ENCODE measurements at places on chromosomes 4 and X.

DNA sequence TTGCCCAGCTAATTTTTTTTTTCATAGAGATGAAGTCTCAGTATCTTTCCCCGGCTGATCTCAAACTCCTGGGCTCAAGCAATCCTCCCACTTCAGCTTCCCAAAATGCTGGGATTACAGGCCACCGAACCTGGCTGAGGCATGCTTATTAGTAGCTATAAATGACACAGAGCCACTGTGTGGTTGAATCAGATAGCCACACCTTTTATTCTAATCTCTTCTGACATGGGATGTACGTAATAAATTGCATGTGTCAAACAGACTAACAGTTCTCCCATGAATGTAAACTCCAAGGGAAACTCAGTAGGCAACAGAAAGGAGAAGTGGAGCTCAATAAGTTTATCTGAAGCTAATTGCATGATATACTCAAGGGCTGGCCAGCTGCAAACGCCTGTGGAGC lies 139.8 kb upstream of the VCX3A start:
- DNase-seq: no peak
- H3K36me3 ChIP-seq: no peaks in the 10 kb centered on the region
- H3K4me3 ChIP-seq: no peak overlapping the region
- H3K27ac ChIP-seq: no peak overlapping the region

- H3K4me1 ChIP-seq: no peaks in the 10 kb centered on the region
- no peak overlapping the region for H3K4me3 ChIP-seq
- H3K36me3 ChIP-seq: no peaks in the 10 kb centered on the region
- H3K27me3 ChIP-seq: peaks cover 9% of the 10 kb centered on the region
- no peak for DNase-seq
Measured at GRCh38 chr4:185608185-185608584, 72.9 kb upstream of the PDLIM3 start.

DNA sequence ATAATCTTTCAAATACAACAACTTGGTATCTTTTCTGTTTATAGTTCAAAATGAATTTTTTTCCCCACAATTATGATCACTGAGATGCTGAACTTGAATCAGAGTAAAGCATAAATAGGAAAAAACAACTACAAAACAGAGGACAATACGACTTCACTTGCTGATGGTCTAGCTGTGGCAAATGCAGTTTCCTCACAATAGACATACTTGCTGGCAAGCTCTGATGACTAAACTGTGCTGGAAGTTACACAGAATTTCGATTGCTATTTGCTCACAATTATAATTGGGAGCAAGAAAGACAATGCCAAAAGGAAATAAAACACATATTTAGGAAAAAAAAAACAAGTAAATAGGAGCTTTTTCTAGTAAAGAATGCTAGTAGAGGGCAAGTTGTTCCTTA lies 14.7 kb downstream of the VEGFC start:
- no peak overlapping the region for H3K4me3 ChIP-seq
- H3K4me1 ChIP-seq: no peaks in the 10 kb centered on the region
- no peak for DNase-seq

- H3K4me1 ChIP-seq: peaks cover 15% of the 10 kb centered on the region
- no peak overlapping the region for H3K4me3 ChIP-seq
- no peak overlapping the region for H3K27ac ChIP-seq
- DNase-seq: no peak
- H3K36me3 ChIP-seq: no peaks in the 10 kb centered on the region
Measured at GRCh38 chr4:118340109-118340508, 12.7 kb downstream of the PRSS12 start.

GRCh38 chr4:164955107-164955805 lies 22.2 kb downstream of the TRIM61 start:
- H3K27ac ChIP-seq: peak overlapping the region; percentile 37
- peaks cover 24% of the 10 kb centered on the region for H3K27me3 ChIP-seq
- peaks cover 31% of the 10 kb centered on the region for H3K4me1 ChIP-seq
- peak overlapping the region; percentile 48 for H3K4me3 ChIP-seq
- H3K36me3 ChIP-seq: peaks cover 7% of the 10 kb centered on the region
- no peak for DNase-seq

GRCh38 chr4:121360495-121360894 lies 20.3 kb downstream of the QRFPR start:
- H3K27ac ChIP-seq: no peak overlapping the region
- no peak overlapping the region for H3K4me3 ChIP-seq
- no peaks in the 10 kb centered on the region for H3K36me3 ChIP-seq
- DNase-seq: no peak

DNA sequence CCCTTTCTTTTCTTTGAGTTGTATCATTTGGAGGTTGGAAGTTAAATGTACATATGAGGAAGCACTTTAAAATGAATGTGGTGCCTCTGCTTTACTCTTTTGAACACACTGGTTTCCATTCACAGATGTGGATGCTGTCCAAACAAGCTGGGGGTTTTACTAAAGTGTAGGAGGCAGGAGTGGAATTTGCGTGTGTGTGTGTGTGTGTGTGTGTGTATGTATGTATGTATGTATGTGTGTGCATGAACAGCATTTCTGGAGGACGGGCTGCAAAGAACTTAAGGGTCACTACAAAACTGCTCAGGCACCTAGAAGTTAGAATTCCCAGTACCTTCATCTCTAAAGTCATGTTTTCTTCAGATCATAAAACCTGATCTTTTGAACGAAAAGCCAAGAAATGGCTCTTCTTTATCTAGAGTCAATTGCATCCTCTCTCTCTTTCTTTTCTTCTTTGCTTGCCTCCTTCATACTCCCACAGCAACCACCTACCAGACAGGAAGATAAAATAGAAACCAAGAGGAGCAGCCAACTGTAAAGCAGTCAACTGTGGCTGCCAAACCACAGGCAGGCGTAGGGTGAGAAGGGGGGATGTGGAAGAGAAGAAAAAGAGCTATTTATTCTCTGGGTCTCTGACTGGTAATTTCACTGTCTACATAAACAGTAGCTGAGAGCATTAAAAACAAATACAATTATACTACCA lies 177.0 kb upstream of the RASGEF1B start:
- no peak overlapping the region for H3K4me3 ChIP-seq
- no peak overlapping the region for H3K27ac ChIP-seq
- DNase-seq: no peak
- H3K4me1 ChIP-seq: peaks cover 37% of the 10 kb centered on the region
- H3K27me3 ChIP-seq: peaks cover 25% of the 10 kb centered on the region
- H3K36me3 ChIP-seq: no peaks in the 10 kb centered on the region

DNA sequence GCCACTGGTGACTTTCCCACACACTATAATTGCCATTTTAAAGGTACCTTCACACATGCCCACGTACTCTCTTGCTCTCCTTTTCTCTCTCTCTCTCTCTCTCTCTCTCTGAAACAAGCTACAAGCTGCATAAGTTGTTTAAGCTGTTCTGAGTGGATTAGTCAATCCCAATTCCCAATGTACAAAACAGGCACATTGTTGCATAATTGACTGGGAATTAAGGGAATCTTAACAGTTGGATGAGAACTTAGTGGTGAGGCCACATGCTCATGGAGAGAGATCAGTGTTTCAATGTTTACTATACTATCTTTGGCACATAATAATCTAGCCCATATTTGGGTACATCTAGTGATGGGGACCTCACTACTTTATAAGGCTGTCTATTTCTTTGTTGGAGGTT lies 123.3 kb downstream of the ARHGEF9 start:
- H3K27ac ChIP-seq: no peak overlapping the region
- H3K4me1 ChIP-seq: no peaks in the 10 kb centered on the region
- no peak overlapping the region for H3K4me3 ChIP-seq
- H3K36me3 ChIP-seq: peaks cover 21% of the 10 kb centered on the region
- no peak for DNase-seq

DNA sequence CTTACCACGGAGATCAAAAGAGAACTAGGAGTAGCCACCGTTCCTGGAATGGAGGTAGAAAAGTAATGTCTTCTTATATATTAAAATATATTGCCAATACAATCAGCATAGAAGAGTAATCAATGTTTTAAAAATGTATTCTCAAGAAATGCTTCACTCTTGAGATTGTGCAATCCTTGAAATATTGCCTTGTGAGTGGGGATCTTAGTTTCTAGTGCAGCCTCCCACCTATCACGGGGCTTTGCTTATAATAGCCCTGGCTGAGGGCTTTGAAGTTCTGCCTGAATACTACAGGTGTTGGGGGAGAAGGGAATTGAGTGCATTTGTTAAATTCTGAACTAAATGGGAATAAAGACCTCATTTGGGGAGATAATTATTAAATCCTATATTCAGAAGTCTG lies 55.5 kb downstream of the VGLL1 start:
- H3K27ac ChIP-seq: no peak overlapping the region
- H3K4me3 ChIP-seq: no peak overlapping the region
- no peak for DNase-seq
- no peaks in the 10 kb centered on the region for H3K36me3 ChIP-seq

- no peak overlapping the region for H3K4me3 ChIP-seq
- H3K4me1 ChIP-seq: peaks cover 6% of the 10 kb centered on the region
Measured at GRCh38 chrX:120264341-120264740, 13.7 kb downstream of the ZBTB33 start.

DNA sequence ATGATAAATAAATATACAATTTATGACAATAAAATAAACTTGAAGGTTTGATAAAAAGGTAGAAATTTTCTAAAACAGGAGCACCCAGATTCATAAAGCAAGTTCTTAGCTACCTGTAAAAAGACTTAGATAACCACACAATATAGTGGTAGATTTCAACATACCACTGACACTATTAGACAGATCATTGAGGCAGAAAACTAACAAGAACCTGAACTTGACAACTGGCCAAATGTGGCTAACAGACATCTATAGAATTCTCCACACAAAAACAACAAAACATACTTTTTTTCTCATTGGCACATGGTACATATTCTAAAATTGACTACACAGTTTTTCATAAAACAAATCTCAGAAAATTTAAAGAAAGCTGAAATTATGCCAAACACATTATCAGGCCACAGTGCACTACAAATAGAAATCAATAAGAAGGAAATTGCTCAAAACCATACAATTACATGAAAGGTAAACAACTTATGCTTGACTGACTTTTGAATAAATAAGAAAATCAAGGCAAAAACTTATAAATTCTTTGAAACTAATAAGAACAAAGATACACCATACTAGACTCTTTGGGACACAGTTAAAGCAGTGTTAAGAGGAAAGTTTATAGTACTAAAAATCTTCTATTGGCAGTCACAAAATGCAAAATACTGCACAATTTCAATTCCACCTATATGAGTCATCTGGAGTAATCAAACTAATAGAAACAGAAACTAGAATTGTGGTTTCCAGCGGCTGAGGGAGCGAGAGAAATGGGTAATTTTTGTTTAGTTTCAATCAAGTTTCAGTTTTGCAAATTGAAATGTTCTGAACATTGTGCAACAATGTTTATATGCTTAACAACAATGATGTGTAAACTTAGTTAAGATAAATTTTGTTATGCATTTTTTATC lies 925.6 kb downstream of the SH3BGRL start:
- H3K4me1 ChIP-seq: no peaks in the 10 kb centered on the region
- H3K27ac ChIP-seq: no peak overlapping the region
- H3K4me3 ChIP-seq: no peak overlapping the region
- no peaks in the 10 kb centered on the region for H3K36me3 ChIP-seq
- DNase-seq: no peak

DNA sequence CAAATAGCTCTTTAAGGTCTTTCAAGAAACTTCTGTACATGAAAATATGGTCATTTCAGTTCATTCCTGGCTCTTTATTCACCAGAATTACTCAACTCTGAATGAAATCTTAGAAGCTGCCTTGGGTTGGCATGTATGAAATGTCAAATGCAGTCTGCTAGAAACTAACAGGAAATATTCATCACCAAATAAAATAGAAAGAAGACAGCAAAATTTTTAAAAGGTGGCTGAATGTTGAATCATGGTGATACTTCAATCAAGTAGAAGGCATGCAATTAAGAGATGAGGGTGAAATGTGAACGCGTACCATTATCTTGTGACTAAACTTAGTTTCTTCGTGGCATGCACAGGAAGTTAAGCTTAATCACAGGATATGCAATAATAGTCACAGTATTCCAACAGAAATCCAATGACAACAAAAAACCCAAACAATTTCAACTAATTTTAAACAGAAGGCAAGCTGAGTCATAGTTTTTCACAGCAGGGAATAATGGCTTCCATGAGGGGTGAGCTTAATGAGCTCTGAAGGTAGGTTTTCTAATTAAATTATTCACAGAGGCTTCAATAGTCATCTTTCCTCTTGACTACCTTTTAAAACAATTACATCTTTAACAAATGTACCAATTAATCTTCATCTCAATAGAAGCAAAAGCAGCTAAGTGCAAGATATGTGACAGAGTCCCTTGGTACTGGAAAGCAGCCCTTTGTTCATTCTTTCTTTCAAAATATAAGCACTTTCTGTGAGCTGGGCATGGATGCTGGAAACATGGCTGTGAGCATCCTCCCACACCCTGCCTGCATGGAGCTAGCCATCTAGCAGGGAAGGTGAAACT lies 44.5 kb downstream of the SCFD2 start:
- DNase-seq: no peak
- no peaks in the 10 kb centered on the region for H3K36me3 ChIP-seq
- peak overlapping the region; percentile 61 for H3K27ac ChIP-seq
- peaks cover 19% of the 10 kb centered on the region for H3K4me1 ChIP-seq

DNA sequence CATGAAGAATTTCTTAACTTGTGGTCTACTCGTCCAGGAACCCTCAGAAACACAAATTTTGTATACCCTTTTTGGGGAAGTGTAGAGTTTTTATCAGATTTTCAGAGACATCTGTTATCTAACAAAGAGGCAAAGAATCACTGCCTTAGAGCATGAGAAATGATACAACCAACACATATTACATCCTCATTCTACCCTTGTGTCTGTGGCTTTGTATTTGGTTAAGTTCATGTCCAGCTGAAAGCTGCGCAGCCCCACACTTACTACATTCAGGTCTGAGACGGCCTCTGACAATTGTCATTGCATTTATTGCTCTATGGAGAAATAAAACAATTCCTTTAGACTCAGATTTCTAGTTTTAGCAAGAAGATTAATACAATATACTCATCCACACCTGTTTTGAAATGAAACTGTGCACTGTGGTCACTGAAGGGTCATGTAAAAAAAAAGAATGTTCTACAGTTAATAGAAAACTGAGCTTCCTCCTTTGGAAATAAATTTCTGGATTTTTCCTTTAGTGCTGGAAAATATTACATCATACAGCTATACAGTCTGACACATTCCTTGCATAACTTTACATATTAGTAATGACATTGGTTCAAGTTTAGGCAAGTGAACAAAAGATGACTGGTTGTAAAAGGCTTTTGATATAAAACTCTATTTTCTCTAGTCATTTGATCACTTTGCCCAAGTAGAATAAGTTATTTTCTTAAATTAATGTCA lies 39.8 kb downstream of the GLRB start:
- no peak overlapping the region for H3K4me3 ChIP-seq
- H3K27ac ChIP-seq: peak overlapping the region; percentile 99
- no peak for DNase-seq
- H3K4me1 ChIP-seq: peaks cover 22% of the 10 kb centered on the region
- H3K36me3 ChIP-seq: peaks cover 6% of the 10 kb centered on the region

- no peak overlapping the region for H3K4me3 ChIP-seq
- no peaks in the 10 kb centered on the region for H3K4me1 ChIP-seq
- no peak overlapping the region for H3K27ac ChIP-seq
- H3K27me3 ChIP-seq: peaks cover 7% of the 10 kb centered on the region
- DNase-seq: no peak
Measured at GRCh38 chrX:30005813-30006212, 209.6 kb upstream of the MAGEB2 start.
